ENCODE measurements at places on chromosomes 5 and 9.

- no peak for DNase-seq
Measured at GRCh38 chr5:154058055-154059038, 19.6 kb downstream of the MFAP3 start.

- DNase-seq: no peak
Measured at GRCh38 chr5:15555176-15555575, 55.2 kb downstream of the FBXL7 start.

GRCh38 chr9:135328485-135329417, 150.8 kb upstream of the PPP1R26 start:
- DNase-seq: no peak

- no peak for DNase-seq
Measured at GRCh38 chr9:35687972-35688557, 1.7 kb downstream of the TPM2 start.

DNA sequence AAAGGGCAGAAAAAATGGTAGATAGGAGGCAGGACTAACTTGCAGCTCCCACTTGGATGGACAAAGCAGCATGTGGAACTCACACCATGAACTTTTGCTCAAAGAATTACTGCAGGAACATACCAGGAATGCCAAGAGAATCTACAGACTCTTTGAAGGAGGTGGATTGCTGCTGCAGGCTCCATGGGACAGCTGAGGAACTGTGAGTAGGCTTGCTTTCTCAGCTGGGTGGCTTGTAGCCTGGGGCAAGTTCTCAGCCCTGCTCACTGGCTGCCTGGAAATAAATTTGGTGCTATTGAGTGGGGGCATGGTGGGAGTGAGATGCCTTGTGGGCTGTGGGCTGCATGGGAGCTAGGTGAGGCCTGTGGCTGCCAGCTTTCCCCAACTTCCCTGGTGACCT, 574.5 kb downstream of the PRELID2 start:
- no peak for DNase-seq

DNA sequence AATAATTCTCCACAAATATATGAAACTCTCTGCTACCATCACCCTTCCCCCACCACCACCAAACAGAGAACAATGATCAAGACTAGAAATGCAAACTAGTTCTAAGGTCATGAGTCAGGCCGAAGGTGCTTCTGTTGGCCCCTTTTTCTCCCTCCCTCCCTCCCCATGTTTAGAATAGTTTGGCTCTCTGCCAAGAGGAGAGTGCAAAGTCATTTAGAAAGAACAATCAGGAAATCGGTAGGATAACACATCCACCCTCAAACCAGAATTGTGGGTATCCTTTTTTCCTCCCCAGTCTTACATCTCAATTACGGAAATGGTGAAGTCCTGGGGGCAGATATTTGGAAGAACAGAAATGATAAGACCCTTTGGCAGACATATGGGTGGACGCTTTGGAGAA, 170.1 kb downstream of the SLF1 start:
- no peak for DNase-seq

DNA sequence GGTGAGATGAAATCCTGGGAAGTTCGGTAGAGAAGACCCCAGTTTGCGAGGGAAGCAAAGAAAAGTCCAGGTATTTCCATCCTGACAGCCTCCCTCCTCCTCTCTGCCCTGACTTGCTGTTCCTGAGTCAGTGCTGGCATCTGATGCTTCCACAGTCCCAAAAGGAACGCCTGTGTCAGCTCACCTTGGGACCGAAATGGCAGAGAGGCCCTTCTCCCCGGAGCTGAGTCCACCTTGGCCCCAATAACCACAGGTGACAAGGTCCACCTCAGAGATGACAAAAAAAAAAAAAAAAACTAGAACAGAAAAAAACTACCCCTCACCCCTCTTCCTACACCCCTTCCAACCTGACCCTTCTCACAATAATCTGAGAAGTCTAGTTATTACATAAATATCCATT, 31.6 kb downstream of the SLC6A7 start:
- no peak for DNase-seq

GRCh38 chr9:107784235-107784958, 294.8 kb upstream of the KLF4 start:
- DNase-seq: peak; percentile 86

DNA sequence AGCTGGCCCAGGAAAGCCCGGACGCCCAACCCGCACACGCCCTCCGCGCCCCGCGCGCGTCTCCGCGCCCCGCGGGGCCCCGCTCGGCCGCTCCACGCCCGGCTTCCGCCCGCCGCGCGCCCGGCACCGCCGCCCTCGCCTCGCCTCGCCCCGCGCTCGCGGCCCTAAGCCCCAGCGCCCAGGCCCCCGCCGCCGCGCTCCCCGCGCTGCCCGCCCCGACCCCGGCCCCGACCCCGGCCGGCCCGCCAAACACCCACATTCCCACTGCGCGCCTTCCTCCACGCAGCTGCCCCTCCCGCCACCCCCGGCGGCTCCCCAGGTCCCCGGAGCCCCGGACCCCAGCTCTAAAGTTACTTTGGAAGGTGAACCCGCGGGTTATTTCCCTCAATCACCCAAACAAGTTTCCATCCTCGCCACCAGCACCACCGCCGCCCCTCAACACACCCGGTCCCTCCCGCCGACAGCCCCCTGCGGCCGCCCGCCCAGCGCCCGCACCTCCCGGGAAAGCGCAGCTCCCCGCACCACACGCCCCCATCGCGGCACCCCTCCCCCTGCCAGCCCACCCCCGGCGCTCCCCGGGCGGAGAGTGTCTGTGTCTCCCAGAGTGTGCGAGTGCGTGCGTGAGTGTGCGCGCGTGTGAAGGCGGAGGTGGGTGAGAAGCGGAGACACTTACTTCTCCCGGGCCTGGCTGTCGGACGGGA, 439 bp downstream of the SSBP2 start:
- peak; percentile 55 for DNase-seq

GRCh38 chr5:26625099-26625498, 413.3 kb downstream of the CDH9 start:
- no peak for DNase-seq

DNA sequence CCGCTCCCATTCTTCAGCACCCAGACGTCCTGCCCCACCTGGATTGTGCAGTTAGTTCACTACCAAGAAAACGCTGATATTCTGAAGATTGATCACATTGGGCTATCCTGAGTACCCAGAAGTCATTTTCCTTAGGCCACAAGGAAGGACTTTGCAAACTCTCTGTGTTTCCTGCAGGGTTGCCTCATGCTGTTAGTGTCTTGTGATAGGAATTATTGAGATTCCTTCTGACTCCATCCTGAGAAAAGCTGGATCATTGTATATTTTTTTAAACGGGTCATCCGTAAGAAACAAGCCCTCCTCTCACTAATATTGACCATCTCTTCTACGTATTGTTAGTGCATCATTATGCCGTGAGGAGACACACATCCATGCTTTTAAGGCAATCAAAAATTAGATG, 96.0 kb upstream of the DAPK1 start:
- no peak for DNase-seq

DNA sequence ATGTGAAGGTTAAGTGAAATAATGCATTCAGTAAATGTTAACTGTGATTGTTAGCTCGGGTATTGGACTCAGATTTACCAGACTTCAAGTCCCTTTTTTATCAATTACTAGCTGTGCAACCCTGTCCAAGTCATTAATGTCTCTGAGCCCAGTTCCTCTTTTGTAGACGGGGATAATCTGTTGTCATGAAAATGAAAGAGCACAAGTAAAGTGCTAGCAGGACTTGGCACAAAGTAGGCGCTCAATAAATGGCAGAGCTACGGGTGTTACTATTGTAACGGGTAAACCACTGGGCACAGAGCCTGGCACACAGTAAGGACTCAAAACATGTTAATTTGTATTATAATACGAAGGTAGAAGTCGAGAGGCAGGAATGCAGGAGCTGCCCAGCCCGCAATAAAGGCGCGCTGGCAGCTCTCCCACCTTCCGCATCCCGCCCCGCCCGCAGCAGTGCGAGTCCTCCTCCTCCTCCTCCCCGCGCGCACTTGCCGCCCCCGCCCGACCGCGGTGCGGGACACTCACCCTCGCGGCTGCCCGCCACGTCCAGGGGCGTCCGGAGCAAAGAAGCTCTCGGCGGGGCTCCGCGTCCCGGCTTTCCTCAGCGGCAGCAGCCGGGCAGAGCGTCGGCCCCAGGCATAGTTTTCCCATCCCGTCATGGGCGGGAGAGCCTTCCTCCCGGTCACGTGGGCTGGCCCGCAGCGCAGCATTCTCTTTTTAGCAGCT, at the start of gene C1QTNF2:
C1QTNF2 (minus strand) TSS at position 637 of the 723 bp plus-strand sequence. CDS start 15,615 bp downstream, outside the sequence.
- no peak for DNase-seq

GRCh38 chr9:77486968-77487367, 161.2 kb downstream of the GNA14 start:
- no peak for DNase-seq

DNA sequence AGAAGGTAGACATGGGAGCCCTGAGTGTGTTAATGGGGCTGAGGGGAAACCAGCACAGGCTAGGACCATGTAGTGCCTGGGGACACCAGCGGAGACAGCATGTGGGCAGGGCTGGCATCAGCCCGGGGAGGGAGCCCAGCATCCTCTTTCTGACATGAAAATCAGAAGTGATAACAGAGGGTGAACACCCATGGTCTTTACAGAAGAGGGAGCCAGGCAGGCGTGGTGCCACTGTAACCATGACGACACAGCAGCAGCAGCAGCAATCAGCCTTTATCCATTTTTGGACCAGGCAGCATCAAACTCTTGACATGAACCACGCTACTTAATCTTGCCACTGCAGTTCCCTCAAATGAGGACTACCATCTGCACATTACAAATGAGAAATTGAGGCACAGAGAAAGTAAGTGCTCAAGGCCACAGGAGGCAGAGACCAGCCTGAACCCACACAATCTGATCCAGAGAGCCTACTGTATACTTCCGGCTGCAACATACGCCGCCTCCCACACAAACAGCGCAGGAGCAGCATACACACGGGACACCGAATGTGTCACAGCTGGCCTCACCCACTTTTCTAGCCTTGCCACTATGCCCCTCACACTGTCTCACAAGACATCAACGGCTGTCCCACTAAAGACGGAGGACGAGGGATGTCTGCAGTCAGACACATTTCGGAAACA, 23.8 kb downstream of the CAMSAP1 start:
- DNase-seq: peak; percentile 56

GRCh38 chr5:158522776-158523175, 576.9 kb downstream of the EBF1 start:
- DNase-seq: no peak

DNA sequence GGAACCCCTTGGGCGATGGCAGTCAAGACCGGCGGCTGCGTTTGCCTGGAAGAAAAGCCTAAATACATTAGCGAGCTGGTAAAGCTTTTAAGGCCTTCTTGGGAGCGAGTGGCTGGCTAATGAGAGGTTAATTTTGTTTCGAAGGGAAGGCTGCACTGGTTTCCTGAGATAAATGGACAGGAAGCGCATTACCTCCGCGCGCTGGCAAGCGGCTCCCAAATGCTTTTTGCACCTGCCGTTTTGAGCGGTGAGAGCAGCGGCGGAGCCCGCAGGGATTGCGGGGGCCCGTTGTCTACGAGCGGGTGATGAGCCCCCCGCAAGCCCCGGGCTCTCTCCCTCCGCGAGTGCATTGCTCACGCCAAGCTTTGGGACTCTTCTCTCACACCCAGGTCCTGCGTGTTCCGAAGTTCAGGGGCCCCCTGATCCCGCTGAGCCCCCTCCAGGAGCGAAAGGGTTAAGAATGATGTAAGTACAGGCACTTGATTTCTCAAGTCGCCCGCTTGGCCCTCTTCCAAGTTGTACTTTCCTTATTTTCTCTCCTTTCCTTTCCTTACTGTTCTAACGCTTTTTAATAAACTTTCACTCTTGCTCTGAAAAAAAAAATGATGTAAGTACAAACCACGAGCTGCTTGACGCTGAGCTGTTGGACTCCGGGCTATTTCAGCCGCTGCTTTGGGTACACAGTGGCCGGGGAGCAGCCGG, 3.1 kb upstream of the RGMB start:
- no peak for DNase-seq

DNA sequence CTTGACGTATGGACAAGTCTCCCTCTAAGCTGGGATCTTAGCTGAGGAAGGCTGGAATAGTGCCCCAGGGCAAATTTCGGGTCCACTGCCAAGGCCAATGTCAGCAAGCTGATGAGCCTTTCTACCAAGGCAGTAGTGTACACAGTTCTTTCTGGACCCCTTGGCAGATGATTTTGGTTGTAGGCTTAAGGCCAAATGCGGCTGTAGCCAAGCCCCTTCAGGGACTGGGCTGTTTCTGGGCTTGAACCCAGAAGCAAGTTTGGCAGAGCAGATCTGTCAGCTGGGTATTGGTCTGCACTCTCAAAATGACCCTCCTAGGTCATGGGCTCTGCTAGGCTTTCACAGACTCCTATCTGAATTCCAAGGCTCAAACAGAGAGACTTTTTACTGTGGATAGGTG, 121.6 kb downstream of the ADAMTSL1 start:
- DNase-seq: no peak

- no peak for DNase-seq
Measured at GRCh38 chr9:137388589-137389427, 34.2 kb downstream of the EXD3 start.

DNA sequence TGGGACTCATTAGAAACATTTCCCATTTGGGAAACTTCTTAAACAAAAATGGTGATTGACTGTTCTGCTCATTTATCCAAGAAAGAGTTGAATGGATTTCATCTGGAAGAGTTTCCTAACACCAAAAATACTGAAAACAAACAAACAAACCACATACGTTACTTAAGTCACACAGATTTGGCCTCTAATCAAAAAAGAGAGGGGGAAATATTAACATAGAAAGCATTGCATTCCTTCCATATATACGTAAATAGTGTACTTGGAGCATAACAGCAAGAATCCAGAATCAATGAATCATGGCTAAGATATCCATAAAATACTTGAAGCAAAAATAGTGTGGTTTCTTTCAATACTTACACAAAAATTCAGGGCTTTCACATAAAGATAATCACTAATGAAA, 189.8 kb upstream of the MAP3K1 start:
- no peak for DNase-seq

- DNase-seq: peak; percentile 34
Measured at GRCh38 chr9:127450243-127450760, 904 bp downstream of the RPL12 start.

Measured in hematopoietic multipotent progenitor cell treated with erythropoietin and hydrocortisone succinate and interleukin-3 and kit ligand, for 15 days (in vitro differentiated cells).